ENCODE measurements at places on chromosomes 1 and 21.

DNA sequence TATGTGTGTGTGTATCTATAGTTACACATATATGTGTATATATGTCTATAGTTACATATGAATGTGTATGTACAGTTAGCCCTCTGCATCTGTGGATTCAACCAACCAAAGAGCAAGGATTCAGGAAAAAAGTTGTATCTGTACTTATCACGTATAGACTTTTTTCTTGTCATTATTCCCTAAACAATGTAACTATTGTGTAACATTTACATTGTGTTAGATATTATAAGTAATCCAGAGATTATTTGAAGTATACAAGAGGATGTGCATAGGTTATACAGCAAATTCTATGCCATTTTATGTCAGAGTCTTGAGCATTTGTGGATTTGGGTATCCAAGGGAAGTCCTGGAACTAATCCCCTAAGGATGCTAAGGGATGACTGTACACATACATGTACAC is 71.3 kb downstream of the RASAL2 start:
- DNase-seq, result no peak

DNA sequence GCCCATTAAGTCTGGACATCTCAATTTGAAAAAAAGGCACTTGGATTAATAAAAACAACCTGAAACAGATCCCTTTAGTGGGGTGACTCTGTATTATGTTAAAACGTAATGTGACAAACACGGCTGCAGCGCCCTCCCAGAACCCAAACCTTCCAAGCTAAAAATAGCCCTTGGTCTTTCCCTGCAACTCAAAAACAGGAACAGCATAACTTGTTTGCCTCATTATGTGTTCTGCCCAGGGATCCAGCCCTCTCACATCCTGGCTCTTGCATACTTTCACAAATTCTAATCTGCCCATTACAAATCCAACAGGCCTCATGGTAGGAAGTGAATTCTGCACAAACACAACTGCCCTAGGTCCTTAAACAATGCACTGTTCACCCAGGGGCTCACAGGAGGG is 94.7 kb upstream of the GADD45A start:
- DNase-seq, result no peak

- DNase-seq, result no peak
Measured at GRCh38 chr1:11648732-11649158, 5.5 kb downstream of the FBXO2 start.

DNA sequence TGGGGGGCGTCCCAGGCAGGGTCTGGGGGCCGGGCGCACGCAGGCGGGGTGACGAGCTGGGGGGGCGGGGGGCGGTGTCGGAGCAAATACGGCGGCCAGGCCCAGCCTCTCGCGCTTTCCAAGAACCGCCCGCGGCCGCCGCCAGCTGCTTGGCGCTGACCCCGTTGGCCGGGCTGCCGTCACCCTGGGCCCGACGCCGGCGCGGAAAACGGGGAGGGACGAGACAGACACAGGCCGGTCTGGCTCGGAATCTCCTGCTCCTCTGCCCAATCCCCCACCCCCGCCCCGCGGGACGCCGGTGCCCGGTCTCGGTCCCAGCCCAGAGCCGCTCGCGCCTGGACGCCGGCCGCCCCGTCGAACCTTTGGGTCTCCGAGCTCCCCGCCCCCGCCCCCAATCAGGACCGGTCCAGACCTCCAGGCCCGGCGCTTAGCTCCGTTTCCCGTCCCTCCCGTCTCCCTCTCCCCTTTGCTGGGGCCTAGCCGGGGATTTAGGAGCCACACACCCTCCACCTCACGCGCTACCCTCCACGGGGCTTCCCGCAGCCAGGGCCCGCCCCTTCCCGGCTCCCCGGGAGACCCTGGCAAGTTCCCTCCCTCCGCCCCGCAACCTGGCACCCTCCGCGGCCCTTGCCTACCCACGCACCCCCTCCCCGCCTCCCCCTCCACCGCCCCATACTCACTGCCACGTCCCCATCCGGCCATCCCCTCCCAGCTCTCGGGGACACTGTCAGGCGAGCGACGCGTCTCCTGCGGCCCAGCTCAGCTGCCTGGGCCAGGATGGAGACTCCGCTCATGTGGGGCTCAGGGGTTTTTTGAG is 800 bp upstream of the MMP23B start:
- DNase-seq, result no peak

All from activated CD8-positive, alpha-beta memory T cell treated with anti-CD3 and anti-CD28 coated beads for 4 hours (primary cell).